ENCODE measurements at places on chromosomes 5 and 9. TPM values are rescaled to one million over a fixed set of nuclear protein-coding genes. Genes with fewer than 3 reads are reported as not detected.
A peak's percentile ranks its signal among the peaks of the same experiment; 100 is the strongest.

DNA sequence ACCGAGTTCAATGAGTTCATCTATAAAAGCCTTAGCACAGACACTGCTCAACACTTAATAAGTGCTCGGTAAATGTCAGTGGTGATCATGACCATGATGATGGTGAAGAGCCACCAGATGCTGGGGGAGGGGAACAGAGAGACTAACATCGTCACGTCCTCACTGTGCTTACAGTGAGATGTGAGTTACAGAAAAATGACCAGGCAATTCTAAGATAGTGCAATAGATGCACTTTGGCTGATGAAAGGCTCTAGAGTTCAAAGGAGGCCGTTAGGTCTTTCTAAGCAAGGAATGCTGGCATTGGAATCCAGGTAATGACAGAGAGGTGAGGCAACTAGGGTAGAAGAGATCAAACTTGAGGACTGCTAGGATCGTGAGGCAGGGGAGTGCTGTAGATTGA lies 36.7 kb downstream of the ARL15 start:
- DNase-seq: no peak

DNA sequence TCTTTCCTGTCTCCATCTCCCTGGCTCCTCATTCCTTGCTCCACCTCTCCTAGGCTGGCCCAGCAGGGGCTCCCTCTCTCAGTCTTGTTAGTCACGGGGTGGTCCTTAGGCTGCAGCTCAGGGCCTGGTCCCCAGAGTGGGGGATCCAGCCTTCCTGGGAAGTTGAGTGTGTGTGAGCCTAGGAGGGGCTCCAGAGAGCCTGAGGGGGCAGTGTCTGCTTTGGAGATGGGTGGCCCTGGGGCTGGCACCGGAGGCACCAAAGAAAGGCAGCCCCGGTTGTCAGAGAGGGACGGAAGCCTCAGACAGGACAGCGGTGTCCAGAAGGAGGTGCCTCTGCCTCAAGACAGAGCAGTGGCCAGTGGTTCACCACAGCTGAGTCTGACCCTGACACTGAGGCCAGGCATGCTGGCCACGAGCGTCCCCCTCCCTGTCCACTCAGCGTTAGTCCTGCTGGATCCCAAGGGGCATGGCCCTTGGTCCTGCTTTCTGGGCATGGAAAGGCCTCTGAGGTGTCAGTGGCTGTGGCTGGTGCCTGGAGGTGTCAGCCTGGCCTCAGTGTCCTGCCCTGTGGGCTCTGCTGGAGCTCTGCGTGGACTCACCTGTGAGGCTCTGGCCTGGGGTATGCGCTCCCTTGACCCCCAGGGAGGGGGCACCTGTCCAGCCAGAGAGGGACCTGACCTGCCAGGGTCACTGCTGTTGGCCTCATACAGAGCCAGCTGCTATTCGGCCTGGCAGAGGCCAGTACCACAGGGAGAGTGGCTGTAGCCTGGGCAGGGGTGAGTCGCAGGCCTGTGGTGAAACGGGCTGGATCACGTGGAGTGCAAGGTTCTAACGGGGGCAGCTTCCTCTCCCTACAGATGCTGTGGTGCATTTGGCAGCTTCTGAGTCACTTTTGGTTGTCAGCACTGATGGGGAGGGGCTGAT lies 130.6 kb downstream of the CACNA1B start:
- DNase-seq: peak; percentile 31

DNA sequence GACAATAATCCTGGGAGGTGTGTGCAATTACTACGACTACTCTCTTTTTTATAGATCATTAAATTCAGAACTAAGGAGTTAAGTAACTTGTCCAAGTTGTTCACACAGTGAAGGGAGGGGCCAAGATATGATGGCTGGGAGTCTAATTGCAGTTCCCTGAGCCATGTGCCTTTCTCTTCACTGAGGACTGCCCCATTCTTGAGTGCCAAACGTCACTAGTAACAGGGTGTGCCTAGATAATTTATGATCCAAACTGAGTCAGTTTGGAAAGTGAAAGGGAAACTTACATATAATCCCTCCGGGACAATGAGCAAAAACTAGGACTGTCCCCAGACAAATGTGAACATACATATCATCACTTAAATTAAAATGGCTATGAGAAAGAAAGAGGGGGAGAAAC lies 20.2 kb downstream of the IL7R start:
- DNase-seq: no peak

- DNase-seq: no peak
Observed at GRCh38 chr9:119218293-119218692, 150.9 kb downstream of the BRINP1 start.

GRCh38 chr5:7848296-7848695 lies 2.6 kb downstream of the CFAP90 start:
- DNase-seq: no peak

DNA sequence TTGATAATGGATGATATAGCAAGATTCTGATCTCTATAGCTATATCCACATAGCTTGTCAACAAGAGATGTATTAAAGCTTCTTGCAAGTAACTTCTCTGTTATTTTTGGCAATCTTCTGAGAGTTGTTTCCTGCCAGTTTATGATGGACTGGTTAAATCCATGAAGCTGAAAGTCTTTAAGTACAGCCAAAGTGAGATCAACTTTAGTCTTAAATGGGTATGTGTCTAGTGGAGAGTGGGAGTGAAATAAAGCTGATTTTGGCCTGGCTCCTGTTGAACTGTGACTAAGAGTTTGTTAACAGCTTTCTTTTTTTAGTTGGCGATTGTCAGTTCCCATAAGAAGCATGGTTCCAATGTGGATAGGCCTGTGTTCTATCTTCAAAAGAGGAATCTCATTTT lies 350.9 kb upstream of the PCSK5 start:
- DNase-seq: no peak

- peak; percentile 92 for DNase-seq
Observed at GRCh38 chr5:177194268-177194667, 60.7 kb downstream of the NSD1 start.

DNA sequence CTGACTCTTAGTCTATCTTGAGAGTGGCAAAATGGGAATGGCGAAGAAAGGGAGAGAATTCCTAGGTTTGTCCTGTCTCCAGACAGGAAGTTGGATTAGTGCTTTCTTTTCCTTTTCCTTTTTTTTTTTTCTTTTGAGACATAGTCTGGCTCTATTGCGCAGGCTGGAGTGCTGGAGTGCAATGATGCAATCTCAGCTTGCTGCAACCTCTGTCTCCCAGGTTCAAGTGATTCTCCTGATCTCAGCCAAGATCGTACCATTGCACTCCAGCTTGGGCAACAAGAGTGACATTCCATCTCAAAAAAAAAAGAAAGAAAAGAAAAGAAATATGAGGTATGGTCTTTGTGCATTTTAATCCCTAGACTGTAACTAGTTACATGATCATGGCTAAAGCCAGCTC lies 12.6 kb upstream of the KIF27 start:
- no peak for DNase-seq

DNA sequence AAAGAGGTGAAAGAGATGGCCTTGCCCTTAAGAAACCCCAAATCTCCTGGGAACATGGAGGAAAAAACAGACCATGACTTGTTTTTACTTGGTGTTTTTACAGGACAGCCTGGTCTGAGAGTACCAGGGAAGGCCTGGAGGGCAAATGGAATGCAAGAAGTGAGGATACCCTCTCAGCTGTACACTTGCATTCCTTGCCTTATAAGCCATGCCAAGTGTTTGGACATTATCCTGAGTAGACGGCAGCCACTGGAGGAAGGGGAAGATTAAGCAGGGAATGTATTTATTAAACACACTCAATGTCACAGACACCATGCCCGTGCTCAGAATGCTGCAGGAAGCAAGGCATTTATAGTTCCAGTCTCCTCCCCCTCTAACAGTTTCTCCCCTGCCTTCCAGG lies 581.4 kb downstream of the CDK5RAP2 start:
- no peak for DNase-seq

DNA sequence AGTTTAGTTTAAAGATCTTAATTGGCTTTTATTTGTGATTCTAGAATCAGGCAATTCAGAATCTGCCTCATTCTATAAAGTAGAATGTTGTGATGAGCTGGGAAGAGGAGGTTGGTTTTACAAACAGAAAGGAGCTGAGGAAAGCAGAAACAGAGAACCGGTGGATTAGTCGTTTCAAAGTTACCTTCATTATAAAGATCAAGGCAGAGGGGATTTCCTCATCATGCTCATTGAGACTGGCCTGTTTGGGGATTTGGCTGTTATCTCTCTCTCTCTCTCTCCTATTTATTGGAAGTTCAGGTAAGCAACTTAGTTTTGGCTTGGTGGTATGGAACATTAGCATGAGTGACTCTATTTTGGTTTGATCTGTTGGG lies 134.0 kb downstream of the GCNT1 start:
- DNase-seq: no peak

GRCh38 chr9:98379572-98379971 lies 124.1 kb upstream of the TBC1D2 start:
- DNase-seq: no peak

GRCh38 chr5:125660231-125660895 lies 762.8 kb upstream of the GRAMD2B start:
- no peak for DNase-seq

DNA sequence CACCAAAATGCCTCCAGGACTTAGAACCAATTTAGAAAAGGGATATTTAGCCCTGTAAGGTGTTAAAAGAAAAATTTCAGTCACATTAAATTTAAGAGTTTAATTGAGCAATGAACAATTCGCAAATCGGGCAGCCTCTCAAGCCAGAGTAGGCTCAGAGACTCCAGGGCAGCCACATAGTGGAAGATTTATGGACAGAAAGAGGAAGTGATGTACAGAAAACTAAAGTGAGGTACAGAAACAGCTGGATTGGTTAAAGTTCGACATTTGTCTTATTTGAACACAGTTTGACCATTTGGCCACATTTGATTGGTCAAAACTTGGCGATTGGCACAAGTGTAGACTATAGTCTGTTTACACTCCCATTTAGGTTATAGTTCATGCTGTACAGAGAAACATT lies 525.9 kb upstream of the ZNF608 start:
- DNase-seq: no peak

DNA sequence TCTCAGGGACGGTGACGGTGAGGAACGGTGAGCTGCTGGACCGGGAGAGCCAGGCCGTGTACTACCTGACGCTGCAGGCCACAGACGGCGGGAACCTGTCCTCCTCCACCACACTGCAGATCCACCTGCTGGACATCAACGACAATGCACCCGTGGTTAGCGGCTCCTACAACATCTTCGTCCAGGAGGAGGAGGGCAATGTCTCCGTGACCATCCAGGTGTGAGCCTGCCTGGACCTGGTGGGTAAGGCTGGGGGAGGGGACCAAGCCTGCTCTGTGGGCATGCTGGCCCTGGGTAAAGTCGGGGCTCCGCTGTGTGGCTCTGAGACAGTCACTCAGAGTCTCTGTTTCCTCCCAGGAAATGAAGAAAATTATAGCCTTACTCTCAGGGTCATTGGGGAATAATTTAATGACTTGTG lies 29.3 kb downstream of the CDHR2 start:
- no peak for DNase-seq

GRCh38 chr5:133520062-133520461 lies 92.3 kb downstream of the FSTL4 start:
- DNase-seq: no peak

DNA sequence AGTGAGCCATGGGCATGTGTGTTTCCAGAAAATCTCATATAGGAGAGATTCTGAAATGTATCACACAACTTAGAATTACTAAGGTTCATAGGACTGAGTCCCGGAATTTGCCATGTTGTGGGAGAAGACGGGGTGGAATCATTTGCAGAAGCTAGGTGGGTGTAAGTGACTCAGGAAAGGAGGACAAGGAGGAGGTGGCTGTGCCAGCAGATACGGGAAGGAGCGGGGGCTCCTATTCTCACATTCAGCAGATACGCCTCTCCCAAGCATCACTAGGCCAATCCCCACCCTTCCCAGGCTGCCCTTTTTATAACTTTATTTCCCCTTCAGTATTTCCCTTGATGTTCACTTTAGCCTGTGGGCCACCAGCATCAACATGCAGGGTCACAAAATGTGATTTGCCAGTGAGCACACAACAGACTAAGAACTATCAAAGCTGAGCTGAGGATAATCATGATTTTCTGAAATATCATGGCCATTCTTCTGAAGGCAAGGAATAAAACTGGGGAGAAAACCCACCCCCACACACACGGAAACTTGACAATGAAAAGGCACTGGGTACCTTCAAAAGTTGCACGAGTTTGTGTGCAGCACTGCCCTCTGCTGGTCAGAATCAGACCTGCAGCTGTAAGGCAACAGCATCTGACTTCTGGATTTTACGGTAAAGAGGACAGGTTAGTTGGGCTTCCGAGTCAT lies 133.2 kb downstream of the MTX3 start:
- peak; percentile 48 for DNase-seq

DNA sequence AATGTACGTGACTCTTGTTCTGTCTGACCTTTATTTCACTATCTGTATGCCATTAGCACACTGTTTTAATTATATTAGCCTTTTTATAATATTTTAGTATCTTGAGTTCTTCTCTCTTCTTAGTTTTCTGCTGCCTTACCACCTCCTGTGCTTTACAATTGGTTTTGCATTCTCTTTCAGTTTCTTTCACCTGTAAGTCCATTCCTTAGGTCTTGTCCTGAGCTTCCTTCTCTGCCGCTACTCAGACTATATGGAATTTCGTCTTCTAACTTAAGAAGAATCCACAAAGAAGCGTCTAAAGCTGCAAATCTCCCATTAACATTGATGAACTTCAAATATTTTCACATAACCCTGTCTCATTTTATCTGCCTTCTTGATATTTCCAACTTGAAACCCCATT lies 642.9 kb downstream of the MAT2B start:
- no peak for DNase-seq

DNA sequence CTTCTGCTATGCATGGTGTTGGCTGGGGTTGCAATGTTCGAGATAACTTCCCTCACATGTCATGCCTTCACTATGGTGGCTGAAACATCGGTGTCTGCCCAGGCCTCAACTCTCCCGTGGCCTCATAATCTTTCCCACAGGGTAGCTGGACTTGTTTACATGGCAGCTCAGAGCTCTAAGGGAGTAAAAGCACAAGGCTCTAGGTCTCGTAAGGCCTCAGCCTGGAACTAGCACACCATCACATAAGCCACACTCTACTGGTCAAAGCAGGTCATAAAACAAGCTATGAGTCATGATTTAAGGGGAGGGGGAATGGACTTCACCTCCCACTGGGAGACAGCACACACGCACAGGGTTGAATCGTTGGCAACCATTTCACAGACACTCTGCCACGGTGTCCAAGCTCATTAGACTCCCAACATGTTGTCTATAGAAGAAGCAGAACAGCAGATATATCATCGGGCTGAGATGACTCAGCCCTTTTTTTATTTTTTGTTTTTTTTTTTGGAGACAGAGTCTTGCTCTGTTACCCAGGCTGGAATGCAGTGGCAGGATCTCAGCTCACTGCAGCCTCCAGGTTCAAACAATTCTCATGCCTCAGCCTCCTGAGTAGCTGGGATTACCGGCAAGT lies 66.8 kb upstream of the IL17B start:
- DNase-seq: peak; percentile 90

The MEIKIN gene
- not detected for total RNA-seq

The HABP4 gene
- total RNA-seq: 30.7 TPM

The SLC46A2 gene
- not detected for total RNA-seq

The MYOZ3 gene
- total RNA-seq: not detected

The SUSD1 gene
- total RNA-seq: 24.2 TPM

The CTNND2 gene
- total RNA-seq: 0.03 TPM

The PRR7 gene
- 12.6 TPM for total RNA-seq

The SLC25A2 gene
- 0.11 TPM for total RNA-seq

The TOR4A gene
- 9.7 TPM for total RNA-seq
